ENCODE measurements at places on chromosomes 1 and 21.

GRCh38 chr1:89761901-89762300 is 58.9 kb upstream of the LRRC8D start:
- DNase-seq: no peak

GRCh38 chr1:246907472-246907871 is 24.3 kb downstream of the AHCTF1 start:
- DNase-seq: no peak

DNA sequence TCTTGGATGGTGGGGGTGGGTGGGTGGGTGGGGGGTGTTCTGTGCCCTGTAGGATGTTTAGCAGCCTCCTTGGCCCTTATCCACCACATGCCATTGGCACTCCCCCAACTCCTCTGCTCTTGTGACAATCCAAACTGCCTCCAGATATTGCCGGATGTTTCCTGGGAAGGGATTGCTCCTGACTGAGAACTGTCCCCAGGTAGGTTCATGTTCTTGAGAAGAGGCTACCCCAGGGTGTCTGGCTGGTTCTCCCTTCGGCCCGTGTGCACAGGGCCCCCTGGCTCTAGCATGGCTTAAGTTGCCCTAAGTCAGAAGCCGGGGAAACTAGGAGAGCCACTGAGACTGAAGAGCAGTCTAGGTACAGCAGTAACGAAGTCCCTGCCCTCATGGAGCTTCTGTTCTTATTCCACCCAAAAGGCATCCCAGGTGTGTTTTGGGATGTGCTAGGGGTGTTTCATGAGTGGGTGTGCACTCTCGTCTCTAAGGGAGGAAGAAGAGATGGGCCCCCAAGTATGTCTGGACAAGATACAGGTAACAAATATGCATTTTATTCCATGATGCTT is 19.8 kb upstream of the THRAP3 start:
- peak; percentile 29 for DNase-seq

- DNase-seq: no peak
These were observed 207.5 kb downstream of the KCNT2 start for GRCh38 chr1:196400478-196401451.

DNA sequence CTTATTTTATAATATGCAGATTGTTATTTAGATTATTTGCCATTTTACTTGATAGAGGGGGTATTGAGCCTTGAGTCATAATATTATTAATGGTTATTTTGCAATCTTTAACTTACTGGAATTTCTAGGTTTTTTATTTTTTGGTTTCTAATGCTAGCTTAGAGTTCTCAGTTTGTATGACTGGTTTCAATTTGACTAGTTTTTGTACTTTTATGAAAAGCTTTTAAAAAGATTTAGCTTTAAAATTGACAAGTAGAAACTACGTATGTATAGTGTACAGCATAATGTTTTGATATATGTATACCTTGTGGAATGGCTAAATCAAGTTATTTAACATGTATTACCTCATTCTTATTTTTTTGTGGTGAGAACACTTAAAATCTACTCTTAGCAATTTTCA is 41.5 kb downstream of the CEP350 start:
- DNase-seq: no peak

- DNase-seq: no peak
These were observed 189.4 kb downstream of the MATN1 start for GRCh38 chr1:30533796-30534550.

DNA sequence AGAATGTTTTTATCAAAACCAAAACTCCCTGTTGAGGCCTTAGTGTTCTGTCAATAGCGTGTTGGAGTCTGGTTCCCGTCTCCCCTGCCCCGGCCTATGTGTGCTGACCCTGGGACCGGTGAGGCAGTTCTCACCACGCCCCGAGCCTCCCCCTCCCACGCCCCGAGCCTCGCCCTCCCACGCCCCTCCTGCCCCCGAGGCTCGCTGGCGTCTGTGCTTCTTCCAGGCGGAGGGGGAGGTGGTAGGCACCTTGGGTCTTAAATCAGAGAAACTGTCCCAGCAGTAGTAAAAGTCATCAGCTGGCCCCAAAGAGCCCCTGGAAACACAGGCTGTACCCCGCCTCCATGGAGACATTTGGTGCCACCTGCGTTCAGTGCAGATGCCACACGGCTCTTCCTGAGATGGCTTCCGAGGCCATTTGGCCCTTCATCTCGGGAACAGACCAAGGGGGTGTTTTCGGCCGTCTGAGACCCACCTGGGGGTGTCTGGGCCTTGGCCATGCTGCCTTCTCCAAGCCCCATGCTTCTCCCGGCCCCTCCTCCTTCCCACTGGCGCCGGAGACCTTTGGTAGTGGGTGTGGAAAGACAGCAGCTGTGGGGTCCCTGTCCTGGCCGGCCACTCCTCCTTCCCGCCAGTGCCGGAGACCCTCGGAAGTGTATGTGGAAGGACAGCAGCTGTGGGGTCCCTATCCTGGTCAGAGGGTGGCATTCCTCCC is 44.7 kb downstream of the SKI start:
- DNase-seq: no peak

GRCh38 chr1:1206376-1206965 is at the start of gene TNFRSF18:
Gene TNFRSF18 (minus strand): TSS chr1:1206592. CDS start chr1:1206571, 21 bp downstream.
- DNase-seq: no peak

- DNase-seq: peak; percentile 20
These were observed 97.5 kb upstream of the CTTNBP2NL start for GRCh38 chr1:112298558-112298957.

DNA sequence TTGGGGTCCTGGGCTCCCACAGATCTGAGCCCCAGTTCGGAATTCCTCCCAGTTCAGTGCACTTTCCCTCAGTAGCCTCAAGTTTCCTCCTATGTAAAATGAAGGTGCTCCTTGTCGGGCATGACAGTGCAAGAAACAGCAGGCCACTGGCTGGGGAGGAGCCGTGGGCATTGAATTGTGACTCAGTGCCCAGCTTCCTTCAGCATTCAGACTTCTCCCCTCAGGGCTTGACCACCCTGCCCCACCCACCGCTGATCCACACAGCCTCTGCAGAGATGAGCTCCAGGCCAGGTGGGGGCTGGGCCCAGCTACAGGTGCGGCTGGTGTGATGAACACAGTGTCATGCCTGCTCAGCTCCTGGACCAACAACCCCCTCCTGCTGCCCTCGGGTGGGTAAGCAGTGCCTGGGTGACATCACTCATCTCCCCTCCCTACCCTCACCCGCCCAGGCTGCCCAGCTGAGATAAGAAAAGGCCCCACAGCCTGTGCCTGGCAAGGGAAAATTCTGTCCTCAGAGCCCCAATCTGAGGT is 4.9 kb downstream of the MOB3C start:
- no peak for DNase-seq

DNA sequence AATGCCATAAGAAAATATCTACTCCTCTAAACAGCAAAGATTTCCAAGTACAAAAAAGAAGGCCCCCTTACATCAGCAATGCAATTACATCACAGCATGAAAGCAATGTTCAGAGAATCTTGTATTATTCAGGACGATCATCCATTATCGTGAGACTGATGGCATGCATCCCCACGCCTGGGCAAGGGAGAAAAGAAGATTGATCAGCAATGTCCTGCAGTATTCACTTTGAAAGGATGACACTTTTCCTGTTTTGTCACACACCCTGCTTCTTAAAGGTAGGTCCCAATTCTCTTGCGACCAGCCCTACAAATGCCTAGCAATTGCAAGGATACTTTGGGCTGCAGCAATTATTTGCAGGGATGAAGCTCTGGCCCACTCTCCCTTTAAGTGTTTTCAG is 108.7 kb downstream of the TOMM20 start:
- no peak for DNase-seq

DNA sequence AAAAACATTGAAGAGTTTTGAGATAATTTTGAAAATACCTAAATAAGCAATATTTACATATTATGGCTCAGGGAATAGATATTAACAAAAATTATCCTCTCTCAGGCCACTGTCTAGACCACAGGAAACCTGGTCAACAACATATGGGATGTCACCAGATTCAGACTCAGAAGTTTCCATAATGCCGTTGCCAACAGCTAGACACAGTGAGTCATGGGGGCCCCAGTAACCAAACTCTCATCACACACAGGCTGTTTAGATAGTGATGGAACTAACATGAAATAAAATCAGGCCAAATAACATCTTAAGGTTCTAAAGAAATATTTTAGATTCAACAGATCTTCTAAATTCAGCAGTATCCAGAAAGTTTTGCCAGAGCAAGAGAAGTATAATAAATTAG is 681.7 kb upstream of the ADAMTS5 start:
- no peak for DNase-seq

DNA sequence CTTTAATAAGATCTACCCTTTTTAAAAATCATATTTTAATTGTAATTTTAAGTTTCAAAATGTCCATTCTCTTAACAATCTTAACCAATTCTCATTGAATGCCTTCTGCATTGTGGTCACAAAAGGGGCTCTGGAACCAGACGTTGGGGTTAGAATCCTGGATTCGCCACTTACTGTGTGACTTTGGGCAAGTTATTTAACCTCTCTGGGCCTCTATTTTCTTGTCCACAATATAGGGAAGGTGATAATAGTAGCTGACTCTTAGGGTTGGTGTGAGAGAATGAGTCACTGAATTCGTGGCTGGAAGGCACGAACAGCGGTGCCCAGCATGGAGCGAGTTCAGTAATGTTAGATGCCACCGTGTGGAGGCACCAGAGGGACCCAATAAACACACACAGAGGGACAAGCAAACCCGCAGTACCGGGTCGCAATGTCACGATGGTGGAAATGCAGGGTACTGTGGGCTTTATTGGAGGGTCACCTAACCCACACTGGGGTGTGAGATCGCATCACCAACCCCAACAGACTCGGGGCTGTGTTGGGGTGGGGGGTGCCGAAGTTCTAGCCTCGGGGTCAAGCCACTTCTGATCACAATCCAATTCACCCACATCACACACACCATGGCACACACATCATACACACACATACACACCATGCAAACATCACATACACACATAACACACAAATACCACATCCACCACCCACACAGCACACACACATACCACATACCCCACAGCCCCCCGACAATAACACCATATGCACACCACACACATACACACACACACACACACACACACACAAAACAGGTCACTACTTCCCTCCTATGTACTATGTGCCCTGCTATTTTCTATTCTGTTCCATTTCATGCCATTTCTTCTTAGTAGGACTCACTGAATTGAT is 27.0 kb upstream of the IFNAR2 start:
- no peak for DNase-seq

- DNase-seq: peak; percentile 39
These were observed 19.4 kb downstream of the ENO1 start for GRCh38 chr1:8858888-8859706.

DNA sequence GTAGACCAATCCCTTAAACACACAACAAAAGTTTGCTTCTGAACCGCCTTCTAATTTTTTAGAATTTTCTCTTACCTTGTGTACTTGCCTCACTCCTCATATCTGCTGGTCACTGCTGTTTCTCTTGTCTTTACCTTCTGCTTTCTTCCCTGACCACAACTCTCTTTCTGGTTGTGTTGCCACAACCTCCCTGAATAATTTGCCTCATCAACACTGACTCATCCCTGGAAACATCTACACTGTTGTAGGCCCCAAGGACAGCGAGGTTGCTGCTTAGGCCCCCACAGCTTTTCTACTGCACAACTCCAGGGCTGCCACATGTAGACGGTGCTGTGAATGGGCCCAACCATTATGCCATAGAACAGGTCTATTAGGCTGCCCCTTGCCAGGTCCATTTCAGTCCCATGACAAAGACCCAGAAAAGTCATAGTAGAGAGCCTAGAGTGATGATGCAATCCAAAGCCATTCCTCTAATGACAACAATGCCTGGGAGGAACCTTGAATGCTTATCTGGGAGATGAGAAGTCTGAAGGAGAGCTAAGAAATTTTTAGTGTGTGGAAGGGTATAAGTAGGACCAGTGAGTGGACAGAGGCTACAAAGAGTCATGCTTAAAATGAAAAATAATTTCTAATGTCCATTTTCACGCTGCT is 36.6 kb upstream of the LCE5A start:
- DNase-seq: no peak

GRCh38 chr1:27527890-27528817 is 38.2 kb upstream of the WASF2 start:
- peak; percentile 93 for DNase-seq

- peak; percentile 62 for DNase-seq
These were observed 7.0 kb upstream of the CDK11B start for GRCh38 chr1:1665815-1666251.

- no peak for DNase-seq
These were observed 8.0 kb upstream of the MYBPHL start for GRCh38 chr1:109314795-109315194.

DNA sequence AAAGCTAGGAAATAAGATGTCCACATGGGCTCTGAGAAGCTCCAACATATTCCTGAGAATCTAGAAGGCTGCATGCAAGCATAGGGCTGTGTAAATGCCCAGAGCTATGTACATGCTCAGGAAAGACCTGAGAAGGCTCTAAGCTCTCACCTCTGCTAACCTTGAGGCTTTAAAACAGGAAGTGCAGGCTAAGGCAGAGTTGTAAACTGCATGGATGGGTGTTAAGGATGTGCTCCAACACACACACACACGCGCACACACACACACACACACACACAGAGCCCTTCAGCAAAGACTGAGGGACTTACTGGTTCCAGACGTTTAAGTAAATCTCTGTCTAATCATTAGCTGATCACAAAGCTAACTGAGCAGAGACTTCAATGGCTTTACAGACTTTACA is 162.9 kb downstream of the TRABD2B start:
- no peak for DNase-seq

DNA sequence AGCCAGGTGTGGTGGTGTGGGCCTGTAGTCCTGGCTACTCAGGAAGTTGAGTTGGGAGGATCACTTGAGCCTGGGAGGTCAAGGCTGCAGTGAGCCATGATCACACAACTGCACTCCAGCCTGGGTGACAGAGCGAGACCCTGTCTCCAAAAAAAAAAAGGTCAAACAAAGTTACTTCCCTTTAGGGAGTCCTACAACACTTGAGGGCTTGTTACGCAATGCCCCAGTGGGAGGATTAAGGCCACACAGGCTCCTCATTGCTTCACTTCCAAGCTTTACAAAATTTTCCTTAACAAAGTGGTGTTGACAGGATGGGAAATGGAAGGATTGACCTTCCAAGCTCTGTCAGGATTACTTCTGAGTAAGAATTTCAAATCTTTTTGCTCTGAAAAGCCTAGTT is 6.2 kb upstream of the EXTL1 start:
- no peak for DNase-seq

DNA sequence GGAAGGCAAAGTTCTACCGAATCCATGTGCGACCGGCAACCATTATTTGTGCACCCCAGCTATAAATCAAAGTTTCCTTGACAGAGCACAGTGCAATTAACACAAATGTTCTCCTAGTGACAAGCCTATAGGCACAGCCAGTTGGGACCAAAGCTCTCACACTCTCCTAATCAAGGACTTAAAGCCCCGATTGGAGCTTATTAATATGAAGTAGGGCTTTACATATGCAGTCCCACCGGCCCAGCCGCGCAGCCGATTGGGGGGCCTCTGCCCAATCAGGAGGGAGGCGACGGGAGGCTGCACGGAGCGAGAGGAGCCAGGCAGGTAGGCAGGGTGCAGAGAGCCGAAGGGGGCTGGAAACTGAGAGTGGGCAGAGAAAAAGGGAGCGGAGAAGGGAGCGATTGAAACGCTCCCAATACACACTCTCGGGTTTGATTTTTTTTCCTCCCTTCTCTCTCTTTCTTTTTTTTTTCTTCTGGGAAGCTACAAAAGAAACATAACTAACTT is at the start of gene ESRRG:
Gene ESRRG, minus strand, starts transcription at position 156 of the 507 bp plus-strand sequence. Its CDS starts 130 bp downstream, at position 26.
- peak; percentile 52 for DNase-seq

Measured in posterior cingulate gyrus (tissue), 11 donors.